ENCODE measurements at places on chromosomes 16 and 17.

GRCh38 chr16:30948667-30949649, at the start of gene ORAI3:
Gene ORAI3 (plus strand): TSS chr16:30949068. CDS start chr16:30949290, 222 bp downstream.
- DNase-seq, result peak; percentile 51

- no peak for DNase-seq
Measured at GRCh38 chr17:15278924-15279477, 13.9 kb upstream of the PMP22 start.

GRCh38 chr16:74817851-74818250, 43.2 kb upstream of the FA2H start:
- DNase-seq, result no peak

DNA sequence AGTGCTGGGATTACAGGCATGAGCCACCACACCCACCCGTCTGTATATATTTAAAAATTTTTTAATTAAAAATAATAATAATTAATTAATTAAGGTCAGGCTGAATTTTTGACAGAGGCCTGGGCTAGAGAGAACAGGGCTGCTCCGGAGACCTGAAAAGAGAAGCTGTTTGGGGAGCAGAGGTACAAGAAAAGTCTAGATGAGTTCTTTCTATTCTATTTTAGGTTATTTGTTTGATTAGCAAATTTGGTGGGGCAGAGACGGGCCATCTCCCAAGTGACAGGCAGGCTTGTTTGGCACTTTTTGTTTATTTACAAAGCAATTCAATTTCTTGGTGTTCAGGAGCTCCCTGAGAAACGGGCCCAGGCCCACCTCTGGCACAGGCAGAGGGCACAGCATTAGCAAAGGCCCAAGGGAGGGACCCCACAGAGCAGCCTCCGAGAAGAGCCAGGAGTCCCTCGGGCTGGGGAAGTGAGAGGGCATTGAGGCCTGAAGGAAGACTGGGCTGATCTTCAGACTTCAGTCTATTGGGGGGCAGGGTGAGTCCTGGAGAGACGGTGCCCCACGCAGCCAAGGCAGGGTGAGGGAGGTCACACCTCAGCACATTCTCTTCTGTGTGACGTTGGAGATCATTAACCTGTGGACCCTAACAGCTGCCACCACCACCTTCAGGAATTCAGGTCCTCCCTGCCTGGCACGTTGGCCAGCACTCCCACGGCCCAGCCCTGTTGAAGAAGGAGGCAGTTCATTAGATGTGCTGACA, 10.8 kb upstream of the RIPOR1 start:
- no peak for DNase-seq

DNA sequence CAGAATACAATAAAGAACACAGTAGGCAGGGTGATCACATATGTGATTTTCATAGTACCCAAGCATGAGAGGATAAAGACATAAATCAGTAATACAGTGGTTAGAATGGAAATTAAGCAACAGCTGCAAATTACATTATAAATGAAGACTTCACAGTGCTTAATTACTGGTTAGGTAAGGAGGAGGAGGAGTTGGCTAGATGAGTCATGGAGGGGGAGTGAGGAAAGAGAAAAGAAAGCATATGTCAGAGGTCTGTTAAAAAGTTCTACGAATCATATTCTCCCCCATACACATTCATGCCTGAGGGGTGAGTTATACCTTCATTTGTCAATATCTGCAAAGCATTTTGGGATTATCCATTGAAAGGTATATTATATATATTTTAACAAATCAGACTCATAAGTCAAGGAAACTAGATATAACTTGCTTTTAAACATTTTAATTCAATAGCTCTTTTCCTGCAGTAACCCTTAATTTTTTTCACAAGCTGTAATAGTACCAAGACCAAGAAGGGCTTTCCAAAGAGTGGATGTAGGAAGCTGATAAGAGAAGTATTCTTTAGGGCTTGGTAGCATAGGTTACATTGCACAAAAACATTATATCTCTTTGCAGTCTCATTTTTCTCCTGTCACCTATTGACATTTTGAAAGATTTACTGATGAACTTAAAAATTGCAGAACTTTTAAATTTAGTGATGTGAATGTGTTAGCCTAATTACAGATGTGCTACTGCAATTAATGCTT, 99.3 kb downstream of the STXBP4 start:
- DNase-seq, result no peak

GRCh38 chr17:34726536-34727384, 147.4 kb downstream of the TMEM132E start:
- DNase-seq, result no peak

DNA sequence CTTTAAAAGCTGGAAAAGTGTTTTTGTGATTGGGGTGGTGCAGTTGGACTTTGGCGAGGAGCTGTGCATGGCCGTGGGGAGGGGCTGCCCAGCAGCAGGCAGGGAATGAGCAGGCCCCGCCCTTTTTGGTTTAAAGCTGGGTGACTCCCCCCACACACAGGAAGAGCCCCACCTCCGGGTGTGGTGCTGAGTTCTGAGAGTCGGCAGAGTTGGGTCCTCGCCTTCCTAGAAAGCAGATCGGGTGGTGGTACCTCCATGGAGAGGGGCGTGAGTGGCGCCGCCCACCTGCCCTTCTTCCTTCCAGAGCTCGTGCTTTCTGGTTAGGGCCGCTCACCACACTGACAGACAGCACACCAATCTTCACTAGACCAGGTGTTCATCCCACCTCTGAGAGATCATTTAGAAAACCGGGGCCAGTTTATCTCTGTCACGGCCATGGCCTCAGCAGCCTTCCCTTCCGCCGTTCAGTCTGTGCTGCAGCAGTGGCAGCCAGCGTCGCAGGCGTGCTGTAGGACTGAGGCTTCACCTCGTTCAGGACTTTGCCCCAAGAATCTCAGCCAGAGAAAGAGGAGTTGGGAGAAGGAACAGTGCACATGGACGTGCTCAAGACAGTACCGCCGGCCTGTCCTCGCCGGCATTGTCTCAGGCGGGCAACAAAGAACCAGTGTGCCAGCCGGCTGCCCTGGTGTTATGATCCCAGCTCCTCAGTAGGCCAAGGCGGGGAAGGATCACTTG, 144.0 kb upstream of the CHMP6 start:
- peak; percentile 23 for DNase-seq

DNA sequence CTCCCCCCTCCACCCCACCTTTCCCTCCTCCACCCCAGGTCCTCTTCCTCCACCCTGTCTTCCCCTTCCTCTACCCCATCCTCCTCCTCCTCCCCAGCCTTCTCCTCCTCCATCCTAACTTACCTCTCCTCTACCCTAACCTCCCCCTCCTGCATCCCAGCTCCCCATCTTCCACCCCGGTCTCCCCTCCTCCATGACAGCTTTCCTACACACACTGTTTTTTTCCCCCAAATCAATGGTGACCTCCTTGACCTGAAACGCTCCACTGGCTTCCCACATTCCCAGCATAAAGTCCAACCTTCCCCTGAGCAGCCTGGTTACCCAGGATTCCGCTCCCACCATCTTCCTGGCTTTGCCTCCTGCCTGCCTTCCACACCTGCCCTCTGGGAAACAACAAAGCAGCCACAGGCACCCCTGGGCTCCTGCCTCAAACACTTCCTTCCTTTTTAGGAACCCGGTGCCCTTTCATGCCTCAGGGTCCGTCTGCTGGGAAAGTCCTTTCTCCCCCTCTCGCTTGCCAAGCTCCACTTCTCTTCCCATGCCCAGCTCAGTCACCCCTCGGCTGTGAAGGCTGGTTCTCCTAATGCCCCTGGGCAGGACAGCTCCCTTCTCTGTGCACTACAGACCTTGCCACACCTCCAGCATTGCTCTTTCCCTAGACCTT, 2.1 kb downstream of the RGS9 start:
- no peak for DNase-seq

DNA sequence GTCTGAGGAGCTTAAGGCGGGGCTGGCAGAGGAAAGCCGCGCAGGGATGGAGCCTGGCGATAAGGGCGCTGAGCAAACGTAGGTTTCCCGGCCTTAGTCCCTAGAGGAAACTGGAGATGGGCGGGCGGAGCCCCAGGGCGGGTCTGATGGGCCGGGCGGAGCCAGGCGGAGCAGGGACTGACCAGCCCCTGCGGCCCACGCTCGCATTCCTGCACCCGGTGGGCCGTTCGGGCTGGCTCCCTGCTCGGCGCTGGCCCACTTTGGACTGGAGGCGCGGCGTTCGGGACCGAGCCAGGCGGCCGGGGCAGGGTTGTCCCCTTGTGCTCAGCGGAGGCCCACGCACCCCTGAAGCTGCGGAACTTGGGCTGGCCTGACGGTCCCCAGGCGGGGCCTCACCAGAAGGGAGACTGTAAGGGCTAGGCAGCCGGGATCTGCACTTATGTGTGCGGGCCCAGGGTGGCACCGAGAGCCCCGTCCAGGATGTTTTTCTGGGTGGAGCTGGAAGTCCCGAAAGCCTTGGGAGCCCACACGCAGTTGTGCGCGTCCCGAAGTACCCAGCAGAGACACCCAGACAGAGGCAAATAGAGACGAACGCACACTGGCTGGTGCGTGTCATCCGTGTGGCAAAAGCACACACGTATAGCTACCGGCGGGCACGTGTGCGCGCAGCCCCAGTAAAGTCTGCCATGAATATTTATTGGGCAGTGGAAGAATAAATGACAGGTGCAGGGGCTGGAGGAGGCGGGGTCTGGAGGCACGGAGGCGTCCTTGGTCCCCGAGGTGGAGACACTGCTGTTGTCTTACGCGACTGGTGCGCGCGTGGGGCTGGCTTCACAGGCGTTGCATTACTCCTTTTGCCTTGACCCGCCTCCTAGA, 1.4 kb downstream of the PYDC1 start:
- no peak for DNase-seq

DNA sequence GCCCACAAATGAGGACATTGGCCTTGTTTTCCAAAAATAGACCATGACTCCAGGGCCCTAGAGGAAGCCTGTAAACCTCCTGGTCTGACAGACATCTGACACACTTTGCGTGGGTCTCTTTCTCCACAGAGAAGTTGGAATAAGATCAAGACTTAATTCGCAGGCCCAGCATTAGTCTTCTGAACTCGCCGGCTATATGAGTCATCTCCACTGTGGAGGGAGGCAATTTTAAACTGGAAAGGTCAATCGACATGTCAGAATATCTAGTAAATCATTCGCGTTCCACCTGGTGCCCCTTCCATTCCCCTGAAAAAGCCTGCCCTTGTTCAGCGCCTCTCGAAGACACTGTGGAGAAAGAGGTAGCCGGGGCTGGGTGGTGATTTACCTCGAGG, 140.1 kb downstream of the CLEC16A start:
- no peak for DNase-seq

- DNase-seq, result no peak
Measured at GRCh38 chr16:73546341-73546845, 498.5 kb upstream of the ZFHX3 start.

DNA sequence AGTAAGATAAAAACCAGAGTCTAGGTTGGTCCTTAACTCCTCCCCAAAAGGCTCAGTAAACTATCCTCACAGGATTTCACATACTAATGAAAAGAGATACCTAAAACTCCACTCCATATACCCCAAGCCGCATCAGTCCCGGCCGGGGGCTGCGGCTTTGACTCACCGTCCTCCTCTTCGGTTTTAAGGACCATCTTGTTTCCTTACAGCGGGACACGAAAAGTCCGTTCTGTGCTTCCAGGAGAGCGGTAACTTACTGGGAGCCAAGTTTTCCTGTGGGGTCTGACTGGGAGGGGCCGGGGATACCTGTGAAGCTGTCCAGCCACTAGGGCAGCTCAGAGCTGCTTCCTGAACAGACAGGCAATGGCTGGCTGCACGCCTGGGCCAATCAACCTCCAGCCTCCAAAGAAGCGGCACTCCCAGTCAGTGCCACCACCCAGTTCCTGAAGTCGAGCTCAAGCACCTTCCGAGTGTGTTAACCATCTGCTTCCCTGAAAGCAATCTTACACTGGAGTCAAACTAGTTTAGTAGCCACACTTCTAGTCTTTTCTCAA, 45.5 kb downstream of the CYTH1 start:
- peak; percentile 73 for DNase-seq

- DNase-seq, result no peak
Measured at GRCh38 chr17:66076546-66077190, 115.3 kb downstream of the CEP112 start.

- DNase-seq, result peak; percentile 87
Measured at GRCh38 chr17:21457051-21458026, 81.2 kb downstream of the KCNJ12 start.

DNA sequence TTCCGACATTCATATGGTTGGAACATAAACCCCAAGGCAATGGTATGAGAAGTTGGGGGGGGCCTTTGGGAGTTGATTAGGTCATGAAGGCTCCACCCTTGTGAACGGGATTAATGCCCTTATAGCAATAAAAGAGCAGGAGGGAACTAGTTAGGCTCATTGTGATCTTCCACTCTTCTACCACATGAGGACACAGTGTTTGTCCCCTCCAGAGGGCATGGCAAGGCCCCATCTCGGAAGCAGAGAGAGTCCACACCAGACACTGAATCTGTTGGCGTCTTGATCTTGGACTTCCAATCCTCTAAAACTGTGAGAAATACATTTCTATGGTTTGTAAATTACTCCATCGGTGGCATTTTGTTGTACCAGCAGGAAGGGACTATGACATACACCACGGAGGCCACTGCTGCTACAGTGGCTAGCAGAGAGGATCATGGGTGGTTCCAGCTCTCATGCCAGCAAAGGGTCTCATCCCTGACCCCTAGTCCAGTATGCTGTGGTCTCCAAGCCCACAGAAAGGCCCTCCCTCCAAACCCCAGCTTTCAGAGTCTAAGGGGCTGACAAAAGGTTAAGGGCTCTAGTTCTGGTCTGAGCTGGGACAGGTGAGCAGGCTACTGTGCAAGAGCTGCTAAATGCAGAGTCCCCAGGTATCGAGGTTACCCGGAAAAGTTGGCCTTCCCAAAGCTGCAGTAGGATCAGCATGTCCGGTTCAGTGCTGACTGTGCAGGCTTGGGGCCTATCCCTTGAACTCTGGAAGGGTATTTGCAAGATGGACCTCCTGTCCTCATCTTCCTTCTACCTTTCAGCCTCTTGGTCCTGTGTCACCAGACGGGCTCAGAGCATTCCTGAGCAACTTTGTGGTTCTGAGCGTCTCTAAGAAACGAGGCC, 12.2 kb downstream of the CCR7 start:
- no peak for DNase-seq

DNA sequence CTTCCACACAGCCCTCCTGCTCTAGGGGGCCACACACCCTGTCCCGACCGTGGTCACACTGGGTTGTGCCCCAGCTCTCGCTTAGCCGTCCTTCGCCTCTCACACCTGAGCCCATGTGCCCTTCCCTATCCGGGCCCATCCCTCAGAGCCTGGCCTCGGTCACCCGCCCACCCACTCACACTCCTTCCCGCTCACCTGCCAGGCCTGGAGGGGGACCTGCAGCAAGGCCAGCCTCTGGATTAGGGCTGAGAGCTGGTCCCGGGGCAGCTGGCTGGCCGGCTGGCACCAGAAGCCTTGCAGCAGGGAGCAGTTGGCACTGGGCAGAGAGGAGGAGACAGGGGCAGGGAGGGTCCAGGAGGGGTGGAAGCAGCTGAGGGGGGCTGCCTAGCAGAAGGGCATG, 9.7 kb downstream of the RPUSD1 start:
- no peak for DNase-seq
